ENCODE measurements at places on chromosomes 3 and 15.

DNA sequence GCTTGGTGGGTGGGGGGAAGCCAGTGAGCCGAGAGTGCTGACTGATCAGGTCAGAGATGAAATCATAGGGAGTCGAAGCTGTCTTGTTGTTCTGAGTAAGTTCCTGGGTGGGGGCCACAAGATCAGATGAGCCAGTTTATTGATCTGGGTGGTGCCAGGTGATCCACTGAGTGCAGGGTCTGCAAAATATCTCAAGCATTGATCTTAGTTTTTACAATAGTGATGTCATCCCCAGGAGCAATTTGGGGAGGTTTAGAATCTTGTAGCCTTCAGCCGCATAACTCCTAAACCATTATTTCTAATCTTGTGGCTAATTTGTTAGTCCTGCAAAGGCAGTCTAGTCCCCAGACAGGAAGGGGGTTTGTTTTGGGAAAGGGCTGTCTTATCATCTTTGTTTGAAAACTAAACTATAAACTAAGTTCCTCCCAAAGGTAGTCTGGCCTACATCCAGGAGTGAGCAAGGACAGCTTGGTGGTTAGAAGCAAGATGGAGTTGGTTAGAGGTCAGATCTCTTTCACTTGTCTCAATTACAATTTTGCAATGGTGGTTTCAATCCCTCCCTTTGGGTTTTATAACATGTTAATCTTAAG is 18.7 kb upstream of the MTMR14 start:
- DNase-seq, result no peak

GRCh38 chr3:46664188-46664970 is 29.1 kb downstream of the ALS2CL start:
- DNase-seq, result no peak

GRCh38 chr3:17972959-17973906 is 230.8 kb upstream of the TBC1D5 start:
- no peak for DNase-seq

DNA sequence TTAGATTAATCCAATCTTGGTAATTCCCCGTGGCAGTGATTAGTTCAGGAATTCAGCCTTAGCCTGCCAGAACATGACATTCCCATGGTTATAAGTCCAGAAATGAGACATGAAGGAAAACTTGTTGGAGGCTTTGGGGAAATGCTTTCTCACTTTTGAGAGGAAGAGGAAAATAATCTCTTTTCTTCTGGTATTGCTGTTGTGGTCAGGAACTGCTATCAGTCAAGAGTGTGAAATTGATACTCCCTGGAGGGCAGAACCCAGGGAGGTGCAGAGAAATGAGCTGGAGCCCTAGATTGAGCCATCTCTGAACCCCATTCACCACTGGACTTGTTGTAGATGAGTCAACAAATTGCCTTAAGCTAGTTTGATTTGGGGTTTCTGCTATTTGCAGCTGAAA is 38.6 kb upstream of the APH1B start:
- DNase-seq, result no peak

DNA sequence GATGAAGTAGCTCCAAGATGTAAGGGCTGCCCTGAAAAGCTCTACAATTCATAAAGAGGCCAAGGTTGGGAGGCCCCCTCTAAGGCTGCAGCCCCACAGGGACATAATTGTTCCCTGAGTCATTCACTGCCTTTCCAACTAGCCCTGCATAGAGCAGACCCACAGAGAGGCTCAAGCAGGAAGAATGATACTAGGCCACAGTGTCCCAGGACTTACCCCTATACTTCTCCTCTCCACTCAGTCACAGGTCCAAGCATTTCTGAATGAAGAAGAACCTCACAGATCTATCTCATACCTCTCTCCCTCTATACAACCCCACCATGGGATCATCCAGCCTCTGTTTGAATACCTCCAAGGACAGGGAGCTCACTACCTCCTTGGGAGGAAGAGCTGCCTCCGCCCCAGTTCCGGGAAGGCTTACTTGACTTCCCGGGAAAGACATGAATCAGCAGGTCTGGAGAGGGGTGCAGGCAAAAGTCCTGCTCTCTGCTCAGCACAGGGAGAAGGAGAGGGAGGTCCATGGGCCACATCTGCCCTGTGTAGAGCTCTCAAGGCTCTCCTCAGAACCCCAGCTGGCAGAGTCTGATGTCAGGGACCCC is 6.9 kb upstream of the SKIC8 start:
- DNase-seq, result no peak

GRCh38 chr3:127147291-127147885 is 45.5 kb upstream of the PRR23E start:
- no peak for DNase-seq

- no peak for DNase-seq
These were observed 73.1 kb upstream of the TSC22D2 start for GRCh38 chr3:150334974-150335373.

- DNase-seq, result no peak
These were observed 65.8 kb upstream of the LEKR1 start for GRCh38 chr3:156760333-156760732.

DNA sequence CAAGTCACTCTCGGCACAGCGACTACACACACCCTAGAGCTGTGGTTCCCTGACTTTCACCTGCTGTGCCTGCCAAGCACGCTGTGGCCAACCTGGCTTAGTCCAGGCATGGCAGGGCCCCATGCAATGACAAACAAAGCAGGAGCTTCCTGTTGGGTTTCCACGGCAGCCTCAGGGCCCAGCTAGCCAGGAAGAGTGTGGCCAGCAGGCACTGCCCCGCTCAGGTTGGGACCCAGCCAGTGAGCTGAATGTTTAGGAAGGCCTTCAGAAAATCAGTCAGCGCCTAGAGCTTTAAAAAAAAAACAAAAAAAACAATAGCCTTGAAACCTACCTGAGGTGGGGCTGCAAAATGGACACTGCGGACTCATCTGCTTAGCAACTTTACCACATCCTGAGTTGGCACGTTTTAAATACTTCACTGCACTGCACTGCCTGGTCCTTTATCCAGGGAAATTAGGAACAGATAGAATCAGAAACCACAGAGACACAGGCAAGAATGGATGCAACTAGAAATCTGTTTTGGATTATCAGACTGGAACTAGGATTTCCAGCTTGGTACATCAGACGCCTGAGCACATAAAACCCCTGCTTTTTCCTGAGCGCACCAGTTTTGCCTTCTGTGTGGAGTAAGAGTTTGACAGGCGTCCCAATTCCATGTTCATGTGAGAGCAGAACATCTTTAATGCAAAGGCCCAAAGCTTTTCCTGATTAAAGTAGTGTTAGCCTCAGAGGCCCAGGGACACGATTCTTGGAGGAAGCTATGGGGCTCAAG is 36.2 kb upstream of the LDHAL6B start:
- DNase-seq, result peak; percentile 90

GRCh38 chr15:60945196-60945595 is 283.9 kb downstream of the RORA start:
- DNase-seq, result peak; percentile 35

- DNase-seq, result peak; percentile 11
These were observed 270.2 kb downstream of the ROBO1 start for GRCh38 chr3:79497447-79498111.

GRCh38 chr3:74390121-74390877 is 224.2 kb downstream of the CNTN3 start:
- DNase-seq, result no peak

DNA sequence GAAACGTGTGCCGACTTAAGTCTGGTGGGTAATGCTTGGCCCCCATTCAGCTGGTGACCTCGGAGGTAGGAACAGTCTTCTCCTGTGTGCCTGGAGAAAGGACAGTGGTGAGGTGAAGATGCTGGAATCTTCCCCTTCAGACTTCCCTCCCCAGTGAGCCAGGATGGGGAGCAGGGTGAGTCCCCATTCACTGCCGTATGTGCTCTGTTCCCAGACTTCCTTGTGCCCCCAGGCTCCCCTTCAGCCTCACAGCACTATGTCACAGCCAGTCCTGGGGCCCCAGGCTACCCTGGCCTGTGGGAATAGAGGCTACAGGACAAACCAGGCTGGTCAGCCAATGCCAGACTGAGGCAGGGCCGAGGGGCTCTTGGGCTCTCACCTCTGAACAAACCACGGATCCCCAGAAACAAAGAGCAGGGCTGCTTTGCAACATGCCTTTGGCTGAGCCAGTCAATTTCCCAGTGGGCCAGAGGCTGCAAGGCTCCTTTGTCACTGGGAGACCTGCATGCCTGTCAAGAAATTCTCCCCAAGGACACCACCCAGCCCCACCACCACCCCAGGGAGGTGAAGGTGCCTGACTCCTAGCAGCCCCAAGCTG is 31.8 kb upstream of the HHATL start:
- DNase-seq, result no peak

DNA sequence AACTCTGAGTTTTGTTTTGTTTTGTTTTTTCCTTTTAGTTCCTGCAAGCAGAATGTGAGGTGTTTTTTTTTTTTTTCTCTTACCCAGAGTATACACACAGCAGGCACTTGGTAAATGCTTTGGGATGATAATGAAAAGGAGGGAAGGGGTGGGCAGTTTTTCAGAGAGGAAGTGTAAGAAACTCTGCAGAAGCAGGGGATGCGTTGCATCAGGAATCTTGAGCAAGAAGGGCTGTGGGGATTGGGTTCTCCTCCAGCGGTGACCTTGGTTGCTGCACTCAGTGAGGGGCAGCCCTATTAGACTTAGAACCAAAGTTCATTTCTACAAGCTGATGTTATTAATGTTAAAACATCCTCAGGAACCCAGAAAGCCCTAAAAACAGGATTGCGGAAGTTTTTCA is 32.2 kb upstream of the TMEM158 start:
- DNase-seq, result no peak

- DNase-seq, result peak; percentile 46
These were observed 27.0 kb downstream of the ALDH1A2 start for GRCh38 chr15:58038426-58039078.

DNA sequence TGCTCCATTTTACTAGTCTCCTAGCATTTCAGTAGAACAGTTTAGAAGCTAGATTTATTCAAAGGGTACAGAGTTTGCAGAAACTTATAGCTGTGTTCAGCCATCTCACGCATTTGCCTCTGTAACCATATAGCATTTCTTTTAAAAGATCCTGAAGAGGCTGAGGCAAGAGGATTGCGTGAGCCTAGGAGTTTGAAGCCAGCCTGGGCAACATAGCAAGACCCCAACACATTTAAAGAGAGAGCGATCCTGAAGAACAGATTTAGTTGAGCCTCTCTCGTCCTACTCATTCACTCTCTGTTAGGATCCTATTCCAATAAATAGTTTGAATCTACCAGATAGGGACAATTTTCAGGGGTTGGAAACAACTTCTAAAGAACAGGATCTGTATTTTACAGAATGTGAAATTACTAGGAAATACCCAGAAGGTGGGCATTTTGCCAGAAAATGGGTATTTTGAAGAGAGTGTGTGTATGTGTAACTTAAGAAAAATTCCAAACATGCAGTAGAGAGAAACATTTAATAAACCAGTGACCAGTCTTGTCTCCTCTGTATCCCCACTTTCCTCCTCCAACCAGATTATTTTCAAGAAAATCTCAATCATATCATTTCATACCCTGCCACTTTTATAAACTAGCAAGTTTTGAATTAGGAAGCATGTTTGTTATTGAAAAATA is 4.5 kb downstream of the EIF3J start:
- peak; percentile 76 for DNase-seq

GRCh38 chr3:39150803-39151631 is 2.4 kb downstream of the CSRNP1 start:
- peak; percentile 91 for DNase-seq

DNA sequence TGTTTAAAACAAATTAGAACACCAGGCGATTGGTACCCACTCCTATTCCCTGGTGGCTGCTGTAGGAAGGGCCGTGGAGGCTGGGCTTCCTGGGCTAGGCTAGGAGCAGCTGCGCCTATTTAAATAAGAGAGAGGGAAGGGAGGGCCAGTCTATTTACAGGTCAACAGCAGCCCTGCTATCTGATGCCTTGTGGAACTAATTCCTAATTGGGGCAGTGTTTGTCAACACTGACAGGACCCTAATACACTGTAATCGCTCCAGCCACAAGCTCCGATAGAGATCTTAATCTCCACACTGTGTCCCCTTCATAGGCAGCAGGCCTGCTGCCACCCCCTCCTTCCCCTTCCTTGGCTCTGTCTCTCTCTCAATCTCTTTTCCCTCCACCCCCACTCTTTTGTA is 116.9 kb upstream of the SOX14 start:
- no peak for DNase-seq

DNA sequence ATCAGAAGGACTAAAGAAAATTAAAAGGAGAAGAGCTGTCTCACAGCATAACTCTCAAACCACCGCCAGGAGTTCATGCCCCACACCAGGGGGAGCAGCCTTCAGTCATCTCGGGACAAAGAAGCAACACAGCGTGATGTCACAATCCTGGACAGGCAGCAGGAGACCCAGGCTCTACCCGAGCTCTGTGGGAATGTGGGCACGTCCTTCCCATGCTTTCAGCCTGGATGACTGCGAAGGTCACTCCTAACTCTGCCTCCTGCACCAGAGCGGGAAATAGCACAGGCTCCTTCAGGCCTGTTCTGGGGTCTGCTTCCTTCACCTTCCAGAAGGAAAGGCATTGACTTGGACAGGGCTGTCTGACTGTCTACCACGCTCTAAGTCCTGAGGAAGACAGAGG is 31.3 kb downstream of the NOX5 start:
- DNase-seq, result no peak

GRCh38 chr3:169848741-169849140 is 21.0 kb downstream of the LRRC31 start:
- DNase-seq, result no peak

- DNase-seq, result no peak
These were observed 173.3 kb upstream of the ICE2 start for GRCh38 chr15:60652245-60652644.

DNA sequence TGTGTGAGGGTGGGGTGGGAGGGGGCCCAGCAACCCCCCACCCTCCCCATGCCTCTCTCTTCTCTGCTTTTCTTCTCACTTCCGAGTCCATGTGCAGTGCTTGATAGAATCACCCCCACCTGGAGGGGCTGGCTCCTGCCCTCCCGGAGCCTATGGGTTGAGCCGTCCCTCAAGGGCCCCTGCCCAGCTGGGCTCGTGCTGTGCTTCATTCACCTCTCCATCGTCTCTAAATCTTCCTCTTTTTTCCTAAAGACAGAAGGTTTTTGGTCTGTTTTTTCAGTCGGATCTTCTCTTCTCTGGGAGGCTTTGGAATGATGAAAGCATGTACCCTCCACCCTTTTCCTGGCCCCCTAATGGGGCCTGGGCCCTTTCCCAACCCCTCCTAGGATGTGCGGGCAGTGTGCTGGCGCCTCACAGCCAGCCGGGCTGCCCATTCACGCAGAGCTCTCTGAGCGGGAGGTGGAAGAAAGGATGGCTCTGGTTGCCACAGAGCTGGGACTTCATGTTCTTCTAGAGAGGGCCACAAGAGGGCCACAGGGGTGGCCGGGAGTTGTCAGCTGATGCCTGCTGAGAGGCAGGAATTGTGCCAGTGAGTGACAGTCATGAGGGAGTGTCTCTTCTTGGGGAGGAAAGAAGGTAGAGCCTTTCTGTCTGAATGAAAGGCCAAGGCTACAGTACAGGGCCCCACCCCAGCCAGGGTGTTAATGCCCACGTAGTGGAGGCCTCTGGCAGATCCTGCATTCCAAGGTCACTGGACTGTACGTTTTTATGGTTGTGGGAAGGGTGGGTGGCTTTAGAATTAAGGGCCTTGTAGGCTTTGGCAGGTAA is 8.1 kb downstream of the FAM131A start:
- DNase-seq, result no peak

GRCh38 chr15:25251700-25252390 is 187.0 kb downstream of the UBE3A start:
- DNase-seq, result no peak

GRCh38 chr3:120160050-120160449 is 65.8 kb upstream of the GSK3B start:
- no peak for DNase-seq

Measured in dermis microvascular lymphatic vessel endothelial cell (primary cell).